ENCODE measurements at places on chromosomes 16 and 17. TPM values are rescaled to one million over a fixed set of nuclear protein-coding genes. Genes with fewer than 3 reads are reported as not detected.

The IGSF6 gene
- 1.8 TPM for polyA plus RNA-seq

The CEP112 gene
- polyA plus RNA-seq, result 16.7 TPM

GRCh38 chr16:28133666-28134065 is 70.2 kb upstream of the GSG1L start:
- DNase-seq, result no peak

GRCh38 chr17:13601322-13601775 is 380 bp downstream of the HS3ST3A1 start:
- no peak for DNase-seq

DNA sequence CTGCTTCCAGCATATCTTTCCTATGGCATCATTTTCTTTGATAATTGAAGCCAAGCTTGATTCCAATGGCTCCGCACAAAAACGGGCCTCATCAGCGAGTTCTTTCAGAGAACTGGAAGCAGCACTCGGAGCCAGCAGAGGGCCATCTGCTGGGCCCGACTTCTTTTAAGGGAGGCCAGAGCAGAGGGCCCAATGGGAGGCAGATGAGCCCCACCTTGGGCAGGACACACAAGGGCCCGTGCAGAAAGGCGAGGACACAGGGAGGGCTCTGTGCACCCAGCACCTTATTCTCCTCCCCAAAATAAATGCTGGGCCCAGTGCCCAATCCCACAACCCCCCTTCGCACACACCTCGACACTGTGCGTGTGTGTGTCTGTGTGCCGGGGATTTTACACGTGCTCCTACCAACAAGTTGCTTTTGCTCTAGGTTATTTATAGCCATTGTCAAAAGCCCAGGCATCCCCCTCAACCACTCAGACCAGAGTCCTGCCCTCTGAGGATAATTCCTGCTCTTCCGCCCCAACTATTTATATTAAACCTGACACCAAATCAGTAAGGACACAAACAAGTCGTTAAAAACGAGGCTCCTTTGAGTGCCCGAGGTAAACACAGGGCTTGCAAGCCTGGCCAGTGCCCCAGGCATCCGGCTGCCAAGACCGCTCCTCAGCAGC is 6.8 kb downstream of the AXIN2 start:
- no peak for DNase-seq

- no peak for DNase-seq
These were observed 484.5 kb upstream of the ERCC4 start for GRCh38 chr16:13435415-13435814.

GRCh38 chr17:58944166-58944565 is 162.5 kb downstream of the TRIM37 start:
- no peak for DNase-seq

GRCh38 chr16:47065766-47066688 is 77.7 kb downstream of the NETO2 start:
- no peak for DNase-seq

The TP53TG3 gene
- not detected for polyA plus RNA-seq

GRCh38 chr16:11550791-11551498 is 35.8 kb downstream of the LITAF start:
- no peak for DNase-seq

The CD79B gene
- polyA plus RNA-seq, result 2.1 TPM

The KCNH4 gene
- polyA plus RNA-seq, result not detected

GRCh38 chr16:72959301-72959996 is 88.5 kb downstream of the ZFHX3 start:
- no peak for DNase-seq

DNA sequence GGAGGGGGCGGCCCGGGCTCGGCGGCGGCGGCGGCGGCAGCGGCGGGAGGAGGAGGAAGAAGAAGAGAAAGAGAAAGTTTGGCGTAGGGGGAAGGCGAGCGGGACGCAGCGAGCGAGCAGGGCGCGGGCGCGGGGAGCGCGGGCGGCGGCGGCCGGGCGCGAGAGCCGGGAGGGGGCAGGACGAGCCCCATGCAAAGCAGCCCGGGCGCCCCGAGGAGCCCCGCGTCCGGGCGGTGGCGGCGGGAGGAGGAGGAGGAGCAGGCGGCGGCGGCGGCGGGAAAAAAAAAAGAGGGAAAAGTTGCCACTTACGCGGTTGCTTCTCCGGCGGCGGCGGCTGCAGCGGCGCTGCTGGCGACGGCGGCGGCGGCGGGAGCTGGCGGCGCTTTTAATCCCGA is 10.3 kb upstream of the ZFHX3 start:
- DNase-seq, result no peak

The PEMT gene
- 33.2 TPM for polyA plus RNA-seq

The EPN3 gene
- polyA plus RNA-seq, result 10.3 TPM

The HOXB4 gene
- polyA plus RNA-seq, result 9.3 TPM

DNA sequence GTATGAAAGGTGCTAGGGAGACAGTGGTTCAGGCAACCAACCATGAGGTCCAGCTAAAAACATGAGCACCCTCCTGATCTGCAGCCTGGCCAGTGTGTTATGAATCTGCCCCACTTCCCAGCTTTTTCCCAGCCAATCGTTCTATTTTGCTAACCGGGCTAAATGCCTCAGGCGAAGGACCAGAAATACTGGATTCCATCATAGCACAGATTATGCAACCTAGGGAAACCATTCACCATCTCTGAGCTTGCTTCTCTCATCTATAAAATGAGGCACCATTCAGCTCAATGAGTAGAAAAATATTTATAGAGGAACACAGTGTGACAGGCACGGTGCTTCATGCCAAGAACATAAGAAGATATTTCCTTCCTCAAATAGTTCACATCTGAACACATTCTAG is 45.2 kb upstream of the NUDT7 start:
- no peak for DNase-seq

GRCh38 chr16:57563487-57563750 is 21.0 kb downstream of the ADGRG5 start:
- DNase-seq, result no peak

DNA sequence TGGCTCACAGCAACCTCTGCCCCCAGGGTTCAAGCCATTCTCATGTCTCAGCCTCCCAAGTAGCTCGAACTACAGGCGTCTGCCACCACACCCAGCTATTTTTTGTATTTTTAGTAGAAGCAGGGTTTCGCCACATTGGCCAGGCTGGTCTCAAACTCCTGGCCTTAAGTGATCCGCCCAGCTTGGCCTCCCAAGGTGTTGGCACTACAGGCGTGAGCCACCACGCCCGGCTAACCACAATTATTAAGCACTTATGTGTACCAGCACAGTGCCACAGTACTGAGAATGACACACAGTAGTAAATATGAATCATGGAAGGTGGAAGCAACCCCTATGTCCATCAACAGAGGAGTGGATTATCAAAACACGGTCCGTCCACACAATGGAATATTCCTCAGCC is 49.8 kb downstream of the COTL1 start:
- DNase-seq, result no peak

GRCh38 chr17:81039854-81040758 is 5.2 kb downstream of the BAIAP2 start:
- DNase-seq, result no peak

The LDHD gene
- 5.7 TPM for polyA plus RNA-seq

DNA sequence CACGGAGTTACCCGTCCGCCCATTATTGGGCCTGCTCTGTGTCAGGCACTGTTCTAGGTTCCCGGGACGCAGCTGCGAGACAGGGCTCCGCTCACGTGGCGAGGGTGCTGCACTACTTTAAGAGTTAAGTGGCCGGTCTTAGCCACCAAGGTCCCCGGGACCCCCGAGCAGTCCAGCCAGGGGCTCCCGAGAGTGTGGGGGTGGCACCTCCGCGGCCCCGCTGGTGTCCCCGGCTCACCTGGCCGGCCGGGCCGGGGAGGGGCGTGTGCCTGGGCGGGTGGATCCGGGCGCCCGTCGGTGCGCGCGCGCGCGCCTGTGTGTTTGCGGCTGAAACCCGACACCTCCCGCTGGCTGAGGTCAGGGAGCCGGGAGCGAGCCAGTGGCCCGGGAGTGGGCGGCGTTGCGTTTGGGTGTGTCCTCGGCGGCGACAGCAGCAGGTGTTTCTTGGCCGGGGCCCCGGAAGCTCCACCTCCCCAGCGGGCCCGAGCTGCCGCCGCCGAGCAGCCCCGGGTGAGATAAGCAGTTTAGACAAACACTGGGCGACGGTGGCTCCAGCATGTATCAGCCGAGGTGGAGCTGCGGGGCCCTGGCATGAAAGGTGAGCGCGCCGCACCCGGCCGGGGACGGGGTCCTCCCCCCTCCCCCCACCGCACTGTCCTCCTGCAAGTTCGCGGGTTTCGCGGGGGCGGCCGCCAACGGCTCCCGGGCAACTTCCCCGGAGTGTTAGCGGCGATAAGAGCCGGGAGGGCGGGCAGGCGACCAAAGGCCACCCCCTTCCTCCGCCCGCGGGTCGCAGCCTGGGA is at the start of gene GSE1:
TSS of gene GSE1 (plus strand) at position 522 of the 803 bp plus-strand sequence. CDS start at position 592, 70 bp downstream.
- no peak for DNase-seq

DNA sequence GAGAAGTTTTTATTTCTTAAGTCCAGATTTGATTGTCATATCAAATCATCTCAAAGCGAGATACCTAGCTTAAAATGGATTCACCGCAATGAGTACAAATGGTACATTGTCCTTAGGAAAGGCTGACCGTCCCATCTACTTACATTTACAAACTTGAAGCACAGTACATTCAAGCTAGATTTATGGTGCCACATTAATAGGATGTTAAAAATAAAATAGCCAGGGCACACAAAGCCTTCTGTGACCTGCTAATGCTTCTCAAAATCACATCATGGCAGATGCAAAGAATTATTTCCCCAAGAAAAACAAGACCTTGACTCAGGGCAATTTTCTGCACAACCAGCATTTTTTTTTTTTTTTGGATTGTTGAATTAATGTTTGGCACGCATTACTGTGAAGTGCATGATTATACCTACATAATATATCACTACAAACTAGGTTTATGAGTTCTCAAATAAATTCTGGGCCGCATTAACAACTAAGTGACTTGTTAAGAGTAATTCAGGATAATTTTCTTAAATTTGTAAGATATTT is 25.3 kb downstream of the CACNG1 start:
- no peak for DNase-seq

The HOXB5 gene
- 38.4 TPM for polyA plus RNA-seq

The CA7 gene
- polyA plus RNA-seq, result 0.24 TPM

GRCh38 chr16:56974549-56975300 is 13.0 kb downstream of the CETP start:
- DNase-seq, result no peak

The DHODH gene
- 15.0 TPM for polyA plus RNA-seq

The STH gene
- polyA plus RNA-seq, result not detected

The HS3ST2 gene
- polyA plus RNA-seq, result 0.36 TPM

GRCh38 chr17:55201308-55201932 is 63.3 kb upstream of the HLF start:
- DNase-seq, result no peak

- no peak for DNase-seq
These were observed 8.1 kb downstream of the SLC5A11 start for GRCh38 chr16:24853830-24854229.

The KRTAP1-5 gene
- polyA plus RNA-seq, result not detected

DNA sequence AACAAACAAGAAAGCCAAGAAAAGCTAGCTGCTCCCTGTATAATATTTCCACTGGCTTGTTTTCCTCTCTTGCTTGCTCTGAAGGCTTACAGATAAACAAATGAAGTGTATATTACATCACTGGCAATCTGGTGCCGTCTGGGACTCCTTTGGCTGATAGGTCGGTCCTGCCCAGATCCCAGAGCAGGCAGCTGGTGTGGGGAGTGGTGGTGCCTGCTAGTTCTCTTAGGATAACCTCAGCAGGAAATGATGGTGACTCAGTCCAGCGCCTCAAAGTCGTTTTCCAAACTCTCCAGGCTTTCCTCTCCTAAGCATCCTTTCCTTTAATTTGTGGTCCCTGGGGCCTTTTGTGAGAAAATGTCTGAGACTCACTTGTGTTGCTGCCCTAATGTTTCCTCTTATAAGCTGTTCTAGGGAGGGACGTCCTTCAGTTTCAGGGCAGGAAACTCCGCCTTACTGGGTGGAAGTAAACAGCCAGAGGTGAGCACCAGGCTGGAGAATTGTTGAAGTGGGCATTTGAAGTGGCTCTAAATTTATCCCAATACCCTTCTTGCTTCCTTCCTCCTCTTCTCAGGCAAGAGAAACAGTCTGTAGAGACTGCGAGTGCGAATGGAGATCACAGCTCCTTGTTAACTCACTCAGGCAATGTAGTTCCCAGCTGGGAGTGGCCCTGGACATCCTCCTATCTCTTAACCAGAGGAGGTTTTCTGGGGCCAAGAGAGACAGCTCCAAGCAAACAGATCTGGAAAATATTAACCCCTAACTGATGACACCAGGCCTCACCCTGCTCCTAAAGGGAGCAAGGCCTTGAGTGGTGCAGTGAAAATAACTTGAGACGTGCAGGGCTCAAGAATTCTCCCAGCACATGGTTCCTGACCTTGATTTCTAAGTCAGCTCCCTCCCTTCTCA is 34.9 kb downstream of the CD300LF start:
- no peak for DNase-seq

- no peak for DNase-seq
These were observed 202.3 kb downstream of the RAB11FIP4 start for GRCh38 chr17:31593806-31594205.

DNA sequence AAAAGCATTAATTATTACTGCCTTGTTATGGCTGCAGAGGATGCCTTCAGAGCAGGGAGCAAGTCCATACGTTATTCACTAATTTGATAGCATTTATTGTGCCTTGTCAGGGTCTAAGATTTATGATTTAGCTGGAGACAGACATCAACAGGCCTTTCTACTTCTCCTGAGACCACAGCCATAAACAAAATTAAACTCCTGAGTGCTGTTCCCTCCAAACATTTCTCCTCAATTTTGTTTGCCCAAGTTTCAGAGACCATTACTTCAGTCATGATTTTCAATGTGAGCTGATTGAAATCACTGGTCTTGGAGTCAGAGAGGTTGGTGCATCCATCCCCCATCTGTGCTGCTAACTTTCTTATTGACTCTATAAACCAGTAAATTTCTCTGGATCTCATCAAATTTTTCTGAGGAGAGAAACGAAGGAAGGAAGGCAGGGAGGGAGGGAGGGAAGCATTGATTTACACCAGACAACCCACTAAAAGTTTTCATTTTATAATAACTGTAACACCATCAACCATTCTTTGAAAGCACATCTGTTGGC is 423.6 kb upstream of the CDH11 start:
- no peak for DNase-seq
